ENCODE measurements at places on chromosomes 2 and 18.

DNA sequence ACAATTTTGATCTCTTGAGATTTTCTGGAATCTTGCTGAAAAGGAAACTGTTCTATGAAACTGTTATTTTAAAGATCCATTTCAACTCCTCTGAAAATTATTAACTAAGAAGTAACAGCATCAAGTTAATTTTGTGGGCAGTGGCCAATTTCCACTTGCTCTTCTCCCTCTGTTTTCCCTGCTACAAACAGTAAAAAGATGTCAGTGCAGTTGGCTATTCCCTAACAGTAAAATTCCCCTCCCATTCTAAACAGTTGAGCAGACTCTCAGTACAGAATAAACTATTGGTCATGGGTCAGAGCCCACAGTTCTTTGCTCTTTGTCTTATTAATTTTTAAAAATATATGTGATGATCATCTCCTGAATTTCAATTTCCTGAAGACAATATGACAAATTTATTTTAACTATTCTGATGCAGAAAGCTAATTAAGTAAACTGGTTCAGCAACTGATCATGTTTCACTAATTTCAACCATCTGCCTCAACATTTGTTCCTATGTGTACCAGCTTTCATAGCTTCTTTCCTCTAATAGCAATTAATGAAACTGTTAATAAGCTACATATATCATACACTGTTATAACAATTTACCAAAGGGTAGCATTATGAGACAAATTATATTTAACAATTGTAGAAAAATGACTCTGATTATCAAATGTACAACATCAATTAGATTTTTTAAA lies 41.1 kb upstream of the GALNT5 start:
- DNase-seq: no peak

GRCh38 chr2:225025917-225026571 lies 16.2 kb downstream of the DOCK10 start:
- DNase-seq: no peak

DNA sequence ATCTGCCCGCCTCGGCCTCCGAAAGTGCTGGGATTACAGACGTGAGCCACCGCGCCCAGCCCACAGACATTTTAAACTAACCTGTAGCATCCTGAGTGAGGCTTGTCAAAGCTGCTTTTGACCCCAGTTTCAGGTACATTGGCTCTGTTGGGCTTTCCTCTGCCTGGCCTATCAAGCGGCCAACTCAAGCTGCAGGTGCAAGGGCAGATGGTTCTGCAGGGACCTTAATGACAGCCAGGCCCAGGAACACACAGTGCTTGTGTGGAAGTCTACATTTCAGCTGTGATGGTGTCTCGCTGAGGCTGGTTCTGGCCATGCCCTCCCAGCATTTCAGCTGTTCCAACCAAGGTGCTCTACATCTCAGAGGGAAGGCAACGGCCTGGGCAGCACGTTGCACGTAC lies 18.4 kb downstream of the INPP4A start:
- DNase-seq: no peak

DNA sequence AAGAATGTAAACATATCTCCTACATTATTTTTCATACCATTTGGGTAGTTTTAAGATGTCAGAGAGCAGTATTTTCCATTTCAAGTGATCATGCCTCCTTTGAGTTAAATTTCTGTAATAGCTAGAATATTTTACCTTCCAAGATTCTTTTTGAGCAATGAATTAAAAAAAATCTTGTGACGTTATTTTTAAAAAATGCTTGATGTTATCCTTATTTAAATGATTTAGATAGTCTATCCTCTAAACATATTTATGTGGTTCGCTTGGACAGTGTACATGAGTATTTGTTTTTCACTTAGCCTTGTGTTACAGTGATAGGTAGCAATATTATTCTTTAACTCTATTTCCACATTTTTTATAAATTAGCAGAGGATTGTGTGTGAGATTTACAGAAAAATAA lies 639.2 kb upstream of the CDH2 start:
- no peak for DNase-seq

DNA sequence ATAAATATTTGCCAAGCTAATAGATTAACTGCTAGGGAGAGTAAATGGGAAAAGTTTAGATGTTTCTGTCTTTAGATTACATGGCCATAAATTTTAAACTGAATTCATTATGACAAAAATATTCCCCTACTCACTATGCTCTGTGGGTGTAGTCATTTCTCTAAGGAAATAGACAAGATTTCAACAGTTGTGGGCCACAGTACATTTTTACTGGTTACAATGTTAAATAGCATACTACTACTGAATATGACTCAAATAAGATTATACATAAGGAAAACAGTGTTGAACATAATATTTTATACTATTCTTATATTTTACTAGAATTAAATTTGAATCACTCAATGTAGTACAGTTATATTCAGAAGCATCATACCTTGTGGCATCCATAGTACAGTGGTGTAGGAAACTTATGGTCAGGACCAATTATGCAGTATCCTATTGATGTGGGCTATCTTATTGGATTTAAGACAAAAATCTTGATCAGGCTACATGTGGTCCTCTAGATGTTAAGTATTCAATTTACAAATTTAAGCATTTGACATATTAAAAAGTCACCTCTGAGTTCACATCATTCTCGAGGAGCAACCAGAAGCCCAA lies 33.0 kb downstream of the RPRD1A start:
- DNase-seq: no peak

DNA sequence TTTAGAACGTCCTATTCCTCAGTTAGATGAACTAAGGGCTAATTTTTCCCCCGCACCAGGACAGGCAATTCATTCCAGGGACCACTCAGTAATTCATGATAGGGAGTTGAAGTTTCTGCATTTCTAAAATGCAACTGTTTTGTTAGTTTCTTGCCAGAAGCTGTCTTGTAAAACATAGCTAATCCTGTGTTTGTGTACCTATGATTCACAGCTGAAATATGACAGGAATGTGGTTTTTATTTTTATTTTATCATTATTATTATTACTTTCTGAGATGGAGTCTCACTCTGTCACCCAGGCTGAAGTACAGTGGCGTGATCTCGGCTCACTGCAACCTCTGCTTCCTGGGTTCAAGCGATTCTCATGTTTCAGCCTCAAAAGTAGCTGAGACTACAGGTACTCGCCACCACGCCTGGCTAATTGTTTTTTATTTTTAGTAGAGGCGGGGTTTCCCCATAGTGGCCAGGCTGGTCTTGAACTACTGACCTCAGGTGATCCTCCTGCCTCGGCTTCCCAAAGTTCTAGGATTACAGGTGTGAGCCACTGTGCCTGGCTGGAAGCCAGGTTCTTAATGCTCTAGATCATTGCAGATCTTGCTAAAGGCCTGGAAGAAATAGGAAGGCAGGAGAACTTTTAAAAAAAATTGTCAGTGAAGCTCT lies 154.8 kb upstream of the FHL2 start:
- DNase-seq: no peak

DNA sequence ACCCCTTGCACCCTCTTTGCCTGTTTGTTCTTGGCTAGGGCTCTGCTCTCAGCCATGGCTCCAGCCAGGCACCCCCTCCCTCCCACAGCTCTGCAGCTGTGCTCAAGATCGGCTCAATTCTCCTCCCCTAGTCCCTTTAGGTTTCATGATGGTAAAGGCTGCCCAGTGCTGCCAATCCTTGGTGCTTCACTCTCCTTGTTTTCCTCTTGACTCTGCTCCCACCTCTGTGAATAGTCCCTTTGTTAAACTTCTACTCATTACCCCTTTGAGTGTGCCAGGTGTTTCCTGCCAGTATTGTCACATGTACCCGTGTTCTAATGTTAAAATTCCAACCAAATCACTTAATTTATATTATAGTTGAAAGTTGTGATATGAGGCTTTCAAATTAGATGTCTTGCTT lies 101.0 kb upstream of the CERS6 start:
- DNase-seq: no peak

DNA sequence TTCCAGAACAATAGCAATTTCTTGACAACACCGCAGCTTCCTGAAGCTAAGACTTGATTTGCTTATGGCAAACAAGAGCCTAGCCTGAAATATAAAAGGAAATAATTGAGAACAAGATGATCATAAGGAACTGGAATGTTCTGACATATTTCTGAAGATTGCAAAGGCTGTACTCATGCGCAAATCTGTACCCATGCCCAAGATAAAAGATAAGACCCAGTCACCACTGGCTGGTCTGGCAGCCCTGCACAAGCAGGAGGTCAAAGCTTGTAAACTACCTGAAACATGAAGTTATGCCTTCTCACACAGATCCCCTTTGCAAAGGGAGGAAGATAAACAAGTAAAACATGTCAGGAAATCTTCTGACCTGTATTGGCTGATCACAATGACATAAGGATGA lies 160.8 kb upstream of the GYPC start:
- no peak for DNase-seq

DNA sequence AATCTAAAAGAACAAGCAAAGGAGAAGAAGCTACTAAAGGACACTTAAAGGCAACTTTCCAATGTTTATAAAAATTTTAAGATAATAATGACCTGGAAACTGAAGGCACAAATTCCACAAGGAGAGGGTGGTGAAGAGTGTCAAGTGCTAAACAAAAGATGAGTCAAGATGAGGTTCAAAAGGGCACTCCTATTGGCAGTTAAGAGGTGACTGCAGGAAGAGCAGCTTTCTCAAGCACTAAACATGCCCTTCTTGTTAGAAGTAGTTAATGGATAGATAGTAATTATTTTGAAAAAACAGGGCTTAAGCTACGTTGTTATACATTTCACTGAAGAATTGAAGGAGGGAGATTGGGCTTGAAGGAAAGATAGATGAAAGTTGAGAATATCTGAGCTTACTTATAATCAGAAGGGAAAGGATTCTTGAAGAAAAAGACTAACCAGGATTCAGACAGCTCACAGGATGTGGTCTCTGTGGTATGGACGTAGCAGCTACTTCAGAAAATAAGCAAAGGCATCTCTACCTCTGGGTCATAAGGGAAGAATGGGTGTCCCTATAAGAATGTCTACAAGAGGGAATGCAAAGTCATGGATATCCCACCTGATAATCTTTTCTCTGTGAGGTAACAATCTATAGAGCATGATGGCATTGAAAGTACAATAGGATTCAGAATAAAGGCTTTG lies 454.7 kb upstream of the SLC39A10 start:
- no peak for DNase-seq

- DNase-seq: no peak
Measured at GRCh38 chr2:47002480-47003381, 87.1 kb upstream of the MCFD2 start.

DNA sequence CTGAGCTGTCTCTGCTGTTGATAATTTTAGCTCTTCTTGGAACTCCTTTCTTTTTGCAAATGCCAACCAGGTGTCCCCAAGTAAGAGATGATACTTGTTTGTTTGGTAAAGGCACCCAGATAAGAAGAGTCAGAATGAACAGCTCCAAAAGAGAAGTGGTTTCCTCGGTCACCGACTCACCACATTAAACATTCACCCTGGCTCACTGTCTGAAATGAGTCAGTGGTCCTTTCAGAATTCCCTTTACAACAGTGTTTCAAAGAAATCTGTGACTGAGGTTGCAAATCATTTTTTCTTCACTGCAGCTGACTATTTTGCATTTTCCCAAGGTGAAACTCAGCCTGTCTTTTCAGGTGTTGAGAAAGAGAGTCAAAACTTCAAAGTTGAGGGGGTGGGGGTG lies 16.2 kb upstream of the CXCR4 start:
- DNase-seq: peak; percentile 57

GRCh38 chr2:139916822-139917221 lies 1136.6 kb upstream of the NXPH2 start:
- no peak for DNase-seq

- DNase-seq: no peak
Measured at GRCh38 chr2:10414591-10414990, 33.5 kb downstream of the ODC1 start.

GRCh38 chr2:184032983-184033382 lies 565.3 kb upstream of the ZNF804A start:
- no peak for DNase-seq

DNA sequence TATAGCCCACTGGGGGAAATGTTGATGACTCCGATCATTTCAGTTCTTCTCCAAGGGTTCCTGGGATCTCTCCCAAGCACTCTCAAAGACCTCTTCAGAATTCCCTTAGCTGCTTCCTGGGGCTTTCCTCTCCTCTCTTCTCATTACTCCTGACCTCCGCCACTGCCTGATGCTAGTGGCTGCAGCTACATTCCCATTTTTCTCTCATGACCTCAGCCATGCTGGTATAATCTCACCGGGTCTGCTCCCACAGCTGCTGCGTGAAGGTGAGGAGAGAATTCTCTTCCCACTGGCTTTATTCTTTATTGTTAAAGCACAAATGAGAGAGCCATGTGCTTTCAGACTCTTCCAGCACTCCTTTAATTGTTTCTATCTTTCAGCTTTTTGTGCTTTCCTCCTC lies 312.0 kb upstream of the ETAA1 start:
- no peak for DNase-seq

DNA sequence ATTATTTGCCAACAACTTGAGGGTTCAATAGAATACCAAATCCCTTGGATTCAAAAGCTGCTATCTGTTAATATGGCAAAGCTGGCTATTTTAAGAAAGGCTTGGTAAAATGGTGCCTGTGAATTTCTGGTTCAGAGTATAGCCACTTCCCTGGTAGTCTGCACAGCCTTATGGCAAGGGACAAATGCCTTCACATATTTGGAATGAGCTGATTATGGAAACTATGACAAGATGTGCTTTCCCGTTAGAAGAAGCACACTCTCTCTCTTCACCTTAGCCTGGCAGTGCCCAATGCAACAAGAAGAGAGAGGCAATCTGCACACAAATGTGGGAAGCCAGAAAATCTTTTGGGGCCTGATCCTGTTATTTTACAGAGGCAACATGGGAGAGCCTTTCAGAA lies 47.5 kb upstream of the MAP3K20 start:
- no peak for DNase-seq

DNA sequence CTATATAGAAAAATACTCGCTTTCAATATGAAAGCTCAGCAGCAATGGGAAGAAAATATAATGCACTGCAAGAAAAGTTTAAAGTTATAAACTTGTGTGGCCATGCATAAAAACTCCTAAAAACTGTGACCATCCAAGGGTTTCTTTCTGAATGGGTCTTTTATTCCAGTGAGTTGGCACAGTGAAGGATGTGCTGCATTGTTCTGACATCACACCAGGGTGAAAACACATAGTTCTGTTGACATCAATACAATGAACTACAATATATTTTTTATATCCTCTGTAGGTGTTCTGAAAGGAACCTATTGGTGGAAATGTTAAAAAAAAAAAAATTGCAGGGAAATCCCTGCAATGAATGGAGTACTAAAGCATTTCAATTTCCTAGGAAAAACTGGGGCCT lies 80.2 kb downstream of the CDH20 start:
- no peak for DNase-seq

Data from effector CD4-positive, alpha-beta T cell (primary cell).